Amniotic stem cell (primary cell): ENCODE measurements at places on chromosomes 2 and 18.

DNA sequence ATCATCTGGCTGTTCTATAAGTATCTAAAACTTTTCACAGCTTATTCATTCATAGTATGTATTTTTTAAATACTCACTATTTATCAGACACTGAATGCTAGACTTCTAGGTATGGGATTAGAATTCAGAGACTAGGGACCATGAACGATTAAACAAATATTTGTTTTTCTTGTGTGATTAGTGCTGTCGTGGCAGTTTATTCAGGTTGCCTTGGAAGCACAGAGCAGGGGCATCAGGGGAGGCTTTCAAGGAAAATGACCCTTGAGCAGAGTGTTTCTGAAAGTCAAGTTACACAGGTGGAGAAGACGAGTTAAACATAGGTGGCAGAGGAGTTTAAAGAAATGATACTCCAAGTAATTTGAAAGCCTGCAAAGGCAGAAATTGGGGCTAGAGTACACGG lies 5.7 kb downstream of the SPOPL start:
- no peak for DNase-seq

GRCh38 chr2:71605781-71606241 lies 152.4 kb downstream of the DYSF start:
- no peak for DNase-seq

DNA sequence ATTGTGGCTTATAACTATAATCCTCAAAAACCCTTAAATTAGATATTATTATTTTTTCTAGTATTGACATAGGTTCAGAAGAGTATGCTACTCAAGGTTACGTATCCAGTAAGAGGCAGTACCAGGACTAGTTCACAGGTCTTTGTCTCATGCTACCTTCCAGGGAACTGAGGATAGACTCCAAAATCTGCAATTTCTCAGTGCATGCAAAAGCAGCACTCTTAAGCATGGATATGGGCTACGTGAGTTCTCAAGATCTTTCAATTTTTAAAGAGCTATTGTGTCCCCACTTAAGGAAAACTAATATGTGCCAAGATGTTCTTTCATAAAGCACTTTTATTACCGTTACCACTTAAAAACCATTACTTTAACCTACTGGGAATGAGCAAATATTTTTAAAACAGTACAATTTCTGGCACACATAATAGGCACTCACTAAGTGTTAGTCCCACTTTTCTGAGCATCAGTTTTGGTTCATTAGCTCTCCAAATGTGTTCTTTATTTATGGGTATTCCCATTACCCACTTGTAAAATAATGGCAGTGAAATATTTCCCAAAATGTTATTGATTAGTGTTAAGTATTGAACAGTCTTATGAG lies 113.8 kb upstream of the TTN start:
- DNase-seq = no peak

- no peak for DNase-seq
Measured at GRCh38 chr2:129460299-129461198, 518.9 kb upstream of the RAB6C start.

DNA sequence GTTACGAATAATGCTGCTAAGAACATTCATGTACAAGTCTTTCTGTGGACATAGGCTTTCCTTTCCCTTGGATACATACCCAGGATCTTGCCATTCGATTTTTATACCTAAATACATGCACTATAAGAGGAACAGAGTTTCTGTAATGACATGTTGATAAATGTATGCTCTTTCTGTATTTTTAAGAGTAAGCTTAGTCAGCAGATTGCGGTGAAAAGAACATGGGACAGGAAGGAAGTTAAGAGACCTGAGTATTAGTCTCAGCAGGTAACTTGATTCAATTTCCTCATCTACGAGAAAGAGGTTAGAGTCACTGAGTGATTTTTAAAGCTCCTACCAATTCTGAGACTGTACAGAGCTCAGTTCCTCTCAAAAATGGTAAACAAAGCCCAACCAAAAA lies 2.6 kb upstream of the TLK1 start:
- DNase-seq = no peak
